ENCODE measurements at places on chromosomes 7 and 10. TPM values are rescaled to one million over a fixed set of nuclear protein-coding genes. Genes with fewer than 3 reads are reported as not detected.

DNA sequence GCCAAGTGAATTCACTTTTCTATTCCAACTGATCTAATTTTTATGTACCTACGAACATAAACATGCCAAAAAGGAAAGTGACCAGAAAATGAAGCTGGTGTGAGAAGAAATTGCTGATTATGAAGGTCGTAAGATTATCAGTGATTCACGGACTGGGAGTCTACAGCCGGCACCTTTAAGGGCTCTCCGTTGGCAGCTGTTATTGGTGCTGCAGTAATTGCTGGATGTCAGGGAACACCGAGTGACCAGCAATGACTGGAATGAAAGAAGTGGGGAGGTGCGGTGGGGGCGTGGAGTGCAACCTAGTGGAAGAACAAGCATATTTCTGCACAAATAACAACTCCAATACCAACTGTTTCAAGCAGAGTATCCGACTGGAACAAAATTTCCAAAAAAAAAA, 109.8 kb upstream of the TARP start:
- no peaks in the 10 kb centered on the region for H3K27me3 ChIP-seq
- no peak overlapping the region for H3K27ac ChIP-seq
- 0 out of 2 replicates have a peak, but pooled peaks cover 3% of the 10 kb centered on the region for H3K4me1 ChIP-seq

GRCh38 chr10:78953113-78953798, 115.5 kb upstream of the ZMIZ1 start:
- no peak overlapping the region for H3K27ac ChIP-seq
- no peaks in the 10 kb centered on the region for H3K36me3 ChIP-seq
- H3K4me3 ChIP-seq: no peak overlapping the region

GRCh38 chr7:197413-198335, 5.3 kb downstream of the FAM20C start:
- H3K36me3 ChIP-seq: no peaks in the 10 kb centered on the region
- no peak overlapping the region for H3K4me3 ChIP-seq
- H3K4me1 ChIP-seq: no peaks in the 10 kb centered on the region
- no peak for DNase-seq
- H3K27ac ChIP-seq: no peak overlapping the region
- H3K27me3 ChIP-seq: no peaks in the 10 kb centered on the region

DNA sequence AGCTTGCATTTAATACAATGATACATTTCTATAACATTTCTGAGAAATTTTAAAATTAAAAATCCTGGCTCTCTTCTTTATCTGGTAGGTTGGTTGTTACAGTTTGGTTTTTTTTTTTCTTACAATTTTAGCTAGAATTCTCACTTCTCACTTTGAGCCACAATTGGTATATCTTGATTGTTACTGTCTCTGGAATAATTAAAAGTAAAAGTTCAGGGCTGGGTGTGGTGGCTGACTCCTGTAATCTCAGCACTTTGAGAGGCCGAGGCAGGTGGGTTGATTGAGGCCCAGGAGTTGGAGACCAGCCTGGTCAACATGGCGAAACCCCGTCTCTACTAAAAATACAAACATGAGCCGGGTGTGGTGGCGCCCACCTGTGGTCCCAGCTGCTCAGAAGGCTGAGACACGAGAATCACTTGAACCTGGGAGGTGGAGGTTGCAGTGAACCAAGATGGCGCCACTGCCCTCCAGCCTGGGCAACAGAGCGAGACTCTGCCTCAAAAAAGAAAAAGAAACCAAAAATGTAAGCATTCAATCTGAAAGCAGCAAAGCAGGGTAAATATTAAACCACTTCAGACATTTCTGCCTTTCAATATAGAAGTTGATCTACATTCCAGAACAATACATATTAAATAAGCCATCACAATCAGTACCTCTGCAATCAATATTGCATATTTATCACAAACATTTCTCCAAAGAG, 88.6 kb upstream of the PFKP start:
- H3K27me3 ChIP-seq: no peaks in the 10 kb centered on the region
- no peaks in the 10 kb centered on the region for H3K36me3 ChIP-seq
- no peak overlapping the region for H3K4me3 ChIP-seq
- DNase-seq: no peak
- no peak overlapping the region for H3K27ac ChIP-seq
- H3K4me1 ChIP-seq: peaks cover 4% of the 10 kb centered on the region

DNA sequence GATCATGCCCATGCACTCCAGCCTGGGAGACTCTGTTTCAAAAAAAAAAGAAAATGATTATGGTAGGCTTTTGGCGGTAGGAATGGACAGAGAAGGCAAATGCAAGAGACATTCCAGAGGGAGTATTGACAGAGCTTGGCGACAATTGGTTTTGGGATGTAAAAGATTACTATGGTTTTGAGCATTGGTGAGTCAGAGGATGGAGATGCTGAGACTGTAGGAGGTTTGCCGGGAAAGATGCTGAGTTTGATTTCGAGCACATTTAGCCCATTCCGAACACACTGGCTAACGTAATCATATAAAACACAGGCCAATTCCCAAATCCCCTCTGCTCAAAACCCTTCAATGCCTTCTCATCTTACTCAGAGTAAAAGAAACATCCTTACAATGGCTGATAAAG, 161.6 kb upstream of the MKLN1 start:
- no peaks in the 10 kb centered on the region for H3K27me3 ChIP-seq
- no peaks in the 10 kb centered on the region for H3K36me3 ChIP-seq
- no peak overlapping the region for H3K27ac ChIP-seq

DNA sequence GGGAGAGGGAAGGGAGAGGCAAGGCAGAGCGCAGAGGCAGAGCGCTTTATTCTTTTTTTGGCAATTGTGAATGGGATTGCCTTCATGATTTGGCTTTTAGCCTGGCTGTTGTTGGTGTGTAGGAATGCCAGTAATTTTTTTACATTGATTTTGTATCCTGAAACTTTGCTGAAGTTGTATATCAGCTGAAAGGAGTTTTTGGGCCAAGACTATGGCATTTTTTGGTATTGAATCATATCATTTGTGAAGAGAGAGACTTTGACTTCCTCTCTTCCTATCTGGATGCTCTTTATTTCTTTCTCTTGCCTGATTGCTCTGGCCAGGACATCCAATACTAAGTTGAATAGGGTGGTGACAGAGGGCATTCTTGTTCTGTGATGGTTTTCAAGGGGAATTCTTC, 291.3 kb downstream of the REEP3 start:
- H3K27ac ChIP-seq: no peak overlapping the region
- H3K4me1 ChIP-seq: no peaks in the 10 kb centered on the region
- no peaks in the 10 kb centered on the region for H3K27me3 ChIP-seq
- no peak for DNase-seq
- no peak overlapping the region for H3K4me3 ChIP-seq
- H3K36me3 ChIP-seq: no peaks in the 10 kb centered on the region

GRCh38 chr7:94095316-94096009, 91.3 kb upstream of the BET1 start:
- no peak overlapping the region for H3K4me3 ChIP-seq
- H3K36me3 ChIP-seq: no peaks in the 10 kb centered on the region
- no peak for DNase-seq
- H3K27ac ChIP-seq: no peak overlapping the region
- no peaks in the 10 kb centered on the region for H3K4me1 ChIP-seq

DNA sequence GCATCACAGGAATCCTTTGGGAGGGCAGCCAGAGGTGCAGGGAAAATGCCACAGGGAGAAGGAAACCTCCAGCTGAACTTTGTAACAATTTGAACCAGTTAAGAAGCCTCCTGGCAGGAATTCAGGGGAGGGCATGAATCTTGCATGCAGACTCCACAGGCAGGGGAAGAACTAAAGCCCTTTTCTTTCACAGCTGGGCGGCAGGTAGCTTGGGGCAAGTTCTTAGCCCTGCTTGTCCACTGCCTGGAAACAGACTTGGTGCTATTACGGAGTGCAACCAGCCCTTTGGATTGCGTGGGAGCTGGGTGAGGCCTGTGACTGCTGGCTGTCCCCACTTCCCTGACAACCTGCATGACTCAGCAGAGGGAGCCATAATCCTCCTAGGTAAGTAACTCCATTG, 51.7 kb upstream of the ADAM12 start:
- H3K4me1 ChIP-seq: no peaks in the 10 kb centered on the region
- H3K4me3 ChIP-seq: no peak overlapping the region
- no peaks in the 10 kb centered on the region for H3K27me3 ChIP-seq

GRCh38 chr10:5442990-5443370, 30.6 kb downstream of the NET1 start:
- peaks cover 52% of the 10 kb centered on the region for H3K4me1 ChIP-seq
- no peak for DNase-seq
- H3K27ac ChIP-seq: 0 out of 2 replicates have a peak overlapping the region, but pooled peaks have one; percentile 16

- H3K4me3 ChIP-seq: no peak overlapping the region
Observed at GRCh38 chr10:101114646-101115045, 16.5 kb upstream of the TLX1 start.

DNA sequence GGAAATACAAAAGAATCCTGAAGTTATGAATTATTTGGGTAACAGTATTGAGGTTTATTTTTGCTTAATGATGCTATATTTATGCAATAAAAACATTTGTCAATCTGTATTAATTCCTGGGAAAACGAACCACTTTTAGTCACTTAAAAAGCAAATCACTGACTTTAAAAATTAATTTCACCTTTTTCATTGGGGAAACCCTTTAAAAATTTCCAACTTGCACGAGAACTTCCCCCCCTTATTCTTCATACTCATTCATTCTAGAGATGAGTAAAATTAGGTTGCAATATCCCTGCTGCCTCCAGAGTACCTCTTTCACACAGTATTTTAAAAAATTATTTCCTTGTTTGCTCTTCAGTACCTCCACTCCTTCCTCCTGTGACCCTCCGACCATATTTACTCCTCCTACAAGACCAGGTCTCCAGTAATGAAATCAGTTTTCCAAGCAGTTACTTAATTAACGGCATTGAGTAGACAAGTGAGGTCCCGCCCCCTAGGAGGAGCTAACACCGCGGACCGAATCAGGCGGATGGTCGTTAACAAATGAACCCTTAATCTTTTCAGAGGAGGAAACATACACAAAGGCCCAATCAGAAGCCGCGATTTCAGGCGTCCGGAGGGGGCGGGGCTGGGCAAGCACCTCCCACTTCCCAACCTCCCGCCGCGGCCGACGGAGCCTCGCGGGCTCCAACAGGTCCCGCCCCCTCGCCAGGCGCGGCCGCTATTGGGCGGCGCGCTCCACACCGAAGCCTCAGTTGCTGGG, 465 bp upstream of the TRIM24 start:
- H3K36me3 ChIP-seq: peaks cover 3% of the 10 kb centered on the region
- no peak overlapping the region for H3K27ac ChIP-seq
- H3K4me1 ChIP-seq: peaks cover 12% of the 10 kb centered on the region
- H3K4me3 ChIP-seq: peak overlapping the region; percentile 63

GRCh38 chr10:123936426-123936825, 44.8 kb upstream of the CPXM2 start:
- H3K4me3 ChIP-seq: no peak overlapping the region
- H3K36me3 ChIP-seq: no peaks in the 10 kb centered on the region
- H3K27me3 ChIP-seq: no peaks in the 10 kb centered on the region
- H3K27ac ChIP-seq: no peak overlapping the region

DNA sequence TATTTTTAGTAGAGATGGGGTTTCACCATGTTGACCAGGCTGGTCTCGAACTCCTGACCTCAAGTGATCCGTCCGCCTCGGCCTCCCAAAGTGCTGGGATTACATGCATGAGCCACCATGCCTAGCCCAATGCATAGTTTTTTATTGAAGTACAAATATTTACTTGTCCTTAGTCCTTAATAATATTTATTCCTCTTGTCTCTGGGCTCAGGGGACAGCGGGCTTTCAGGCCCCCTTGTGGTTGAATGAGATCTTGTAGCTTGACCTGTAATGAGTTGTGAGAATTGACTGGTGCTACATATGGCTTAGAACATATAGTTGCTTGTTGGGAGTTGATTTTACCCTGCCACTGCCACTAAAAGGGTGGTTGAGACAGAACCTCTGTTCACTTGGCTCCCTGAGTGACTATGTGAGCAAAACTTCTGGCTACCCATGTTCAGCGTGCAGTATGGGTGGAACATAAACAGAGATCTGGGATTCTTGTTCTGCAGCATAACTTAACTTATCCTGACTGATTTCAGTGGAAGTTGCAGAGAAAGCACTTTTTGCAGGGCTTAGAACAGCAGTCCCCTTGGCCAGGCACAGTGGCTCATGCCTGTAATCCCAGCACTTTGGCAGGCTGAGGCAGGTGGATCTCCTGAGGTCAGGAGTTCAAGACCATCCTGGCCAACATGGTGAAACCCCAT, 14.9 kb downstream of the CCL26 start:
- no peaks in the 10 kb centered on the region for H3K4me1 ChIP-seq
- no peak overlapping the region for H3K27ac ChIP-seq
- no peak overlapping the region for H3K4me3 ChIP-seq
- H3K27me3 ChIP-seq: no peaks in the 10 kb centered on the region
- DNase-seq: peak; percentile 74

DNA sequence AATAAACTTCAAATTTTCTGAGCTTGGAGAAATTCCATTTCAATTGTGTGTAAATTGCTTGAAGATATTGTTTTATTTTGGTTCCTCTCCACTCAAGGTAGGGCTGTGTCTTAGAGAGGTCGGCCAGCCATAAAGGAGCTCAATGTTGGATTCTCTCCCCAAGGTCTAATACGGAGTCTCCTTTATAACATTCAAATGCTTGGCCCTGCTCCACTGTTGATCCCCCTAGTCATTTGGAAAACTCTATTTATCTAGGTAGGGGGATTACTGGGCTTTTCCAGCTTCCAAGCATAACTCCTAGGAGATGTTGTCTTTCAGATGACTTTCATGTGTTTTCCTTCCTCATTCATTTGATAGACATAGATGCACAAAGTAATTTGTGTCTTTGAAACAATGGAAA, 170.9 kb downstream of the LRMDA start:
- H3K27me3 ChIP-seq: no peaks in the 10 kb centered on the region
- no peak for DNase-seq
- H3K4me1 ChIP-seq: no peaks in the 10 kb centered on the region
- H3K36me3 ChIP-seq: no peaks in the 10 kb centered on the region
- H3K4me3 ChIP-seq: no peak overlapping the region
- no peak overlapping the region for H3K27ac ChIP-seq

THAP5 gene
- 34.3 TPM for total RNA-seq

CHST12 gene
- 5.0 TPM for total RNA-seq

TMEM273 gene
- total RNA-seq: 0.51 TPM

FOXI2 gene
- total RNA-seq: not detected

LLCFC1 gene
- total RNA-seq: not detected
